ENCODE measurements at places on chromosomes 5 and 9. TPM values are rescaled to one million over a fixed set of nuclear protein-coding genes. Genes with fewer than 3 reads are reported as not detected.

- no peak for DNase-seq
Measured at GRCh38 chr5:90941002-90941720, 382.6 kb downstream of the ADGRV1 start.

GRCh38 chr5:109170629-109171350 is 239.0 kb downstream of the PJA2 start:
- no peak for DNase-seq

DNA sequence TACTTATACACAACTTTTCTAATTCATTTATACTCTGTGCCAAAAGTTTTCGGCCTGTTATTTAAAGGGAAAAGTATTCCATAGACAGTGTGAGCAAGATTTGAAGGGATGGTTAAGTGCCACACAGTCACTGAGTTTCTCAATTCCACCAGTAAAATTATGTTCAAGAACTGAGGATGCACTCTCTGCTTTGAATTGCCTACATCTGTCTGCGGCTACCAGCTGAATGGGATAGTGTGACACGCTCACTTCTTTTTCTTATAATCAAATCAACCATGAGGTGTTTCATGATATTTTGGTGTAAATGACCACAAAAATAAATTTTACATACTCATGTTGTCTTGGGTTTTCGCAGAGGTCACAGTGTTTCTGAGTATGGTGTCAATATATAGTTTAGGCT is 218.4 kb upstream of the TMEM161B start:
- DNase-seq: no peak

The NSD1 gene
- total RNA-seq: 102 TPM

The HRH2 gene
- 4.0 TPM for total RNA-seq

The FRMPD1 gene
- total RNA-seq: 3.1 TPM

- DNase-seq: no peak
Measured at GRCh38 chr9:13481274-13481673, 201.8 kb upstream of the MPDZ start.

The DIPK1B gene
- 24.1 TPM for total RNA-seq

Data from cerebellum (tissue), 4 donors.